ENCODE measurements at places on chromosomes 1 and 21.

DNA sequence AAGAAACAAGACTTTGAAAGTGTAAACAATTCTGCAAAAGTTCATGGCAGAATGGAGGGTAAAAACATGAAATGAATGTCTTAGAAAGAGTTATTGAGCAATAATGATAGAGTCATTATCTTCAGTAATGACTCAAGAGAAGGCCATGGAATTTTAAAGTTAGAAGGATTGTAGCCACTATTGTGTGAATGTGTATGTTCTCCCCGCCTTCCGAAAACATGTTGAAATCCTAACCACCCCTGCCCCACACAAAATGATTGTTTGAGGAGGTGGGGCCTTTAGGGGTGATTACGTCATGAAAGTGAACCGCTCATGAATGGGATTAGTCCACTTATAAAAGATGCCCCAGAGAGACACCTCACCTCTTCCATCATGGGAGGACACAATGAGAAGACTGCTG is 93.8 kb upstream of the CCDC190 start:
- DNase-seq, result no peak

DNA sequence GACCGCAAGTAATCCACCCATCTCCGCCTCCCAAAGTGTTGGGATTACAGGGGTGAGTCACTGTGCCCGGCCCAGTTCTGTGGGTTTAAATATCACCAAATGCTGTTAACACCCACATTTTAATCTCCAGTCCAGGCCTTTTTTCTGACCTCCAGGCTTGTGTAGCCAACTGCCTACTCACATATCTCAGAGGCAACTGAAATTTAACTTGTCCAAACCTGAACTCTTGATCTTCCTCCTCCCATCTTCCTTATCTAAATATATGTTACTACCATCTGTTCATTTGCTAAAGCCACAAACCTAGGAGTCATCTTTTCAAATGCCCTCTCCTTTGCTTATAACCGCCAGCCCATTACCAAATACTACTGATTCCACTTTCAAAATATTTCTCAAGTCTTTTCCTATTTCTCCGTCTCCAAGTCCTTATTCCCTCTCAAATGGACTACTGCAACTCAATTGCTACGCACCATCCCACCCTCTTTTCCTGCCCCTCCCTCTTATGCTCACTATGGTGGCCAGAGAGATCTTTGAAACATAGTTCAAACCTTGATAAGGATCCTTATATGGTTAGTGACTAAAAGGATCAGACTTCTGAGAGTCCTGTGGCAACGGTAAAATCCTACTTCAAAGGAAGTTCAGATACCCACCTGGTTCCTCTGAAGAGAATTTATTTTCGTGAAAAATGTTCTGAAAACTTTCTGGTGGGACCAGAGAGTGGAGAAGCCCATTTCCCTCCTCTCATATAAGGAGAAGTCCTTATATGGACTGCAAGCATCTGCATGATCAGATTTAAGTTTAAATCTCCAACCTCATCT is 78.5 kb upstream of the CDC42BPA start:
- no peak for DNase-seq

DNA sequence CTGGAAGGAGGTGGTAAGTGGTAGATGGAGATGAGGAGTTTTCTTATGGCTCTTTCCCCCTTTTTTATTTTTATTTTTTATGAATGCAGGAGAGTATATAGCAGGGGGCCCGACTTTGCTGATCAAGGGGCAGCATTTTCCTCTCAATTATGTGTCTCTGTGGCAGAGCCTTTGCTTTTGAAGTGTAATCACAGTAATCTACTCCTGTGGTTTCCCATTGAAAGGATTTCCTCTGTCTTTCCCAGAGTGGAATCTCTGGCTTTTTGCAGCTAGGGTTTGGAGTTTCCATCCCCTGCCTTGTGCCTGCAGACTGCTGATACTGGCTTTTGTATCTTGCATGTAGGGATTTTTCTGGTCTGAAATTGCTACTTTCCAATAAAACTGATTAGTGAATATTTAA is 29.1 kb downstream of the ARID1A start:
- DNase-seq, result no peak

- no peak for DNase-seq
These were observed 21.3 kb upstream of the FCRL2 start for GRCh38 chr1:157798211-157798610.

DNA sequence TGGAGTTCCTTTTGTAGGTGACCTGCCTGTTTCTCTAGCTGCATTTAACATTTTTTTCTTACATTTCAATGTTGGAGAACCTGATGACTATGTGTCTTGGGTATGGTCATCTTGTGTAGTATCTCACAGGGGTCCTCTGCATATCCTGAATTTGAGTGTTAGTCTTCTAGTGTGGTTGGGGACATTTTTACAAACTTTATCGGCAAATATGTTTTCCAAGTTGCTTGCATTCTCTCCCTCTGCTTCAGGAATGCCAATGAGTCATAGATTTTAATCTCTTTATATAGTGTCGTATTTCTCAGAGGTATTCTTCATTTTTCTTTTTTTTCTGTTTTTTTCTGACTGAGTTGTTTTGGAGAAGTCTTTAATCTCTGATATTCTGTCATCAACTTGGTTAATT is 684.0 kb downstream of the NCAM2 start:
- DNase-seq, result no peak

DNA sequence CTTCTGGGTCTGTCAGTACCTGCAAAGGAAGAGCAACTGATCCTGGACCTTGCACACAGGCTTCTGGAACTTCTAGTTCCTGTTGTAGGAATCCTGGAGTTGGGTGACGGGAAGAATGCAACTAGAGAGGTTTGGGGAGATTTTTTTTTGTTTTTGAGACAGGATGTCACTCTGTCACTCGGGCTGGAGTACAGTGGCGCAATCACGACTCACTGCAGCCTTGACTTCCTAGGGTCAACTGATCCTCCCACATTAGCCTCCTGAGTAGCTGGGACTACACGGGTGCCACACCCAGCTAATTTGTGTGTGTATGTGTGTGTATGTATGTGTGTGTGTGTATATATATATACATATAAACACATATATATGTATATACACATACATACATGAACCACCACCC is 18.8 kb downstream of the ENTREP3 start:
- DNase-seq, result no peak

GRCh38 chr1:34618381-34618780 is 136.5 kb upstream of the GJB5 start:
- no peak for DNase-seq

DNA sequence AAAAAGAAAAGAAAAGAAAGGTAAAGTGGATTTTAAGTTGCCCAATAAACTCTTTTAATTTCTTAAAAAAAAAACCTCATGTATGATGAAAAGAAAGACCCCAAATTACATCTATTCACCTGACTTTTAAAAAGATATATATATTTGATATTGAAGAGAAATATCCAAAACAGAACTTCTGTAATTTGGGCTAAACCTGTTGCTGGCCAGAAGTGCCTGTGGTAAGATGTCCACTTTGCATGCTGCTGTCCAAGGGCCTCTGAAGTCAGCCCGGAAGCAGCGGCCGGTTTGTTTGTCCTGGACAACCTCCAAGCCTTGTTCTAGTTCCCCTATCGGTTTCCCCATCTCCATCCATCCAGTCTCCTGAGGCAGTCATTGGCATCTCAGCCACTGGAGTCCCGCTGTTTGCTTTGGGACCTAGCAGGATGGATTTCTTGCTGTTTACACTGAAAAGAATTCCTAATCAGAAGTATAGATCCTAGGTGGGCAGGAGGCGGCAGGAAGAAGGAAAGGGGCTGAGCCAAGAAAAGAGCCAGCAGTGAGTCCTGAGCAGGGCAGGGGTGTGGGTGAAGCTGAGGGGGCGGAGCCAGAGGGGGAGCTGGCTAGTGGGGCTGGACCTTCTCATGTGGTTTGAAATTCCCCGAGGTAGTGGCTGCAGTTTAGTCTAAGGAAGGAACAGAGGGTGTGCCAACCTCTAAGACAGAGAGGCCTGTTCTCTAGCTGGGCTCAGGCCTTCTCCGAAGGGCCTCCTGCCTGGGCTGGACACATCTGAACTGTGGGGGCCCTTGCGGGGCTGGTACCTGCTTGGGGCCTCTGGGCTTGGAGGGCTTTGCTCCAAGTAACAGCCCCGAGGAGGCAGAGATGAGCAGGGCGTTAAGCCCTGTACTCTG is 3.3 kb downstream of the NCMAP start:
- DNase-seq, result peak; percentile 27

DNA sequence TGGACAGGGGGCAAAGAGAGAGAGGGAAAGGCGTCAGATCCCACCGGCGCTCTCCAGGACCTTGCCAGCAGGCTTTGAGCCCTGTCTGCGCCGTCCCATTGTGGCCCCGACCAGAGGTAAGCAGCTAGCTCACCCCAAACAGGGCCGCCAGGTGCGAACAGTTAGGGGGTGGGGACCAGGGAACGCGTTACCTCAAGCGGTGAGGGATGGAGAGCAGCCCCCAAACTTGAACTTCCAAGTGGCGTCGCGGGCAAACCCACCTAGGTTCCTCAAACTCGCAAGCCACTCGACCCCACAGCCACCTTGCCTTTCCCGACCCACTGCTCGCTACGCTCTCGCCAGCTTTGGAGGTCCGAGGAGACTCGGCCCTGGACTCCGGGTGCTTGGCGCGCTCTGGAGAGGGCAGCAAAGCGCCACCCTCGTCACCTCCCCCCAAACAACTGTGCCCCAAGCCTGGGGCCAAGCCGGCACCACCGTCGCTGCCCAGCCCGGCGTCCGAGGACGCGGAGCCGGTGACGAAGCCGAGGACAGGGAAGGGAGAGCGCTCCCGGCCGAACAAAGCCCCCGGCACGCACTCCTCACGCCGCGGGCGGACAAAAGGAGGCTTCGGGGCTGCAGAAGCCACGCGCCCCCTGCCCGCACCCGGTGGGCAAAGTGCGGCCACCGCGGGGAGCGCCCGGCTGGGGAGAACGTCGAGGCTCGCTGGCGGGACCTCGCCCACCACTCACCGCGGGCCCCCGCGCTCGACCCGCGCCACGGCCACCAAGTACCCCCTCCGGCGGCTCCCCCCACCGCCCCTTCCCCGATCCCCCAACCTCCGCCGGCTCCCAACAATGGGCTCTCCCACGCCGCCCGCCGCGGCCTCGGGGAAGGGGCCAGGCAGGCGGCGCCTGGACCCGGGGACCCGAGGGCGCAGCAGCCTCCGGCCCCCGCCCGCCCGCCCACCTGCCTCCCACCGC is 976 bp downstream of the SSBP3 start:
- no peak for DNase-seq

DNA sequence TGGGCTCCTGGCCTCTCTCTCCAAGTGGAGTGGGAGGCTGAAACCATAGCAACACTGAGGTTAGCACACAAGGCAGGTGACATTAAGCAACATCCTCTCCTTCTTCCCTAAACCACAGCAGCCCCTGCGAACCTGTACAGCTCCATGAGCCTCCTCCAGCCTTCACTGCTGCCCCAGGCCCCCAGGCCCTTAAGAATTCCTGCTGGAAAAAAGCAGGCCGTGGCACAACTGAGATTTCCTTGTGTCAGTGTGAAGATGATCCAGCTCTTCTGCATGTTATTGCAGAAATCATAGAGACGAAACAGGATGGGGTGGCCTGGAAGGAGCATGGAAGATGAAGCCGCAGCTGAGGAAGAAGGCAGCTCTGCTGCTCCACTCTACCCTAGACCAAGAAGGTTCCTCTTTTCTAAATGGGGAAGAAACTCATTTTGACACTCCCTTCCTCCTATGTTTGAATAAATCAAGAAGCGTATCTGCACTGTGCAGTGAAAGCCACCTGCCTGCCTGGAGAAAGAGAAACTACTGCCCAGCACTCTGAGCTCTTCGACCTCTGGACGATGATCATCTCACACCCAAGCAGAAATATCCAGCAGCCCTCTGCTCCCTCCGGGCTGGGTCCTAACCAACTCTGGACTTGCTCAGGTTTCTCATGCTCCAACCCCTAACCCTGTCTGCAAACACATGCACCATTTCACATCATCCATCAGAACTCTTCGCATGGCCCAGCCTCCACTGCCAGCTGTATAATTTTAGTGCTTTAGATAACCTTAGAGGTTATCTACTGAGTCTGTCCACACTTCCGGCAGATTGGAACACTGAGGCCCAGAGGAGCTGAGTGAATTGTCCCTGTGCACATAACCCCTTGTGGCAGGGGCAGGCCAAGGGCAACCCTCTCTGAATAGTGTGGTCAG is 20.7 kb downstream of the SH3BP5L start:
- DNase-seq, result no peak

DNA sequence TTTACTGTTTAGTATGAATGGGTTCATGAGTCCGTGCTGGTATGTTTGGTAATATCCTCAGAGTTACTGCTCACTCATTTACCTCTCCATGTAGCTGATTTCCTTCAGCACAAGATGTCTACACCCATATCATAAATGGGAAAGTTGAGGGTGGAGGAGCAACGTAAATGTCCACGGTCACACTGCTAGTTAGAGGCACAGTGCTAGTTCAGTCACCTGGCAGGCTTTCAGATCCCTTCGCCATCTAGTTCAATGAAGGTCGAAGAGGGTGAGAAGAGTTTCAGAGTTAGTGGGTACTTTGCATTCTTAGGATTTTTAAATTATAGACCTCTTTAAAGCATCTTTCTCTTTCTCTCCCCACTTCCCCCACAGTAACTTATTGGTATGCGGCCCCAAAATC is 218.8 kb downstream of the ZP4 start:
- DNase-seq, result no peak

DNA sequence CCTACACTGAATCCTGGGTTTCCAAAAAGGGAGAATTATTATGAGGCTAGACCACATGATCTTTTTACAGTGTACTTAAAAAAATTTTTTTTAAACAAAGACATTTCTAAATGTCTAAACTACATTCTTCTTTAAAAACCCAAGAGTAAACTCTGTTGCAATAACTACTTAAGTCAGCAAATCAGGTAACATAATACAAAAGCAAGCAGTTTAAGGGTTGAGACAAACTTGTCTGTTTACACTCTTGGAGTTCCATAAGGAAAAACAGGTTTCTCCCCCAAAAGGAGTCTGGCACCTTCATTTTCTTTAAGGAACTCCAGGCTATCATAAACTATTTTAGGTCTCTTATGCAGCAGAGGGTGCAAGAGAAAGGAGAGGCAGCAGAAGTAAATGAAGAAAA is 12.5 kb upstream of the ANKRD45 start:
- DNase-seq, result no peak

DNA sequence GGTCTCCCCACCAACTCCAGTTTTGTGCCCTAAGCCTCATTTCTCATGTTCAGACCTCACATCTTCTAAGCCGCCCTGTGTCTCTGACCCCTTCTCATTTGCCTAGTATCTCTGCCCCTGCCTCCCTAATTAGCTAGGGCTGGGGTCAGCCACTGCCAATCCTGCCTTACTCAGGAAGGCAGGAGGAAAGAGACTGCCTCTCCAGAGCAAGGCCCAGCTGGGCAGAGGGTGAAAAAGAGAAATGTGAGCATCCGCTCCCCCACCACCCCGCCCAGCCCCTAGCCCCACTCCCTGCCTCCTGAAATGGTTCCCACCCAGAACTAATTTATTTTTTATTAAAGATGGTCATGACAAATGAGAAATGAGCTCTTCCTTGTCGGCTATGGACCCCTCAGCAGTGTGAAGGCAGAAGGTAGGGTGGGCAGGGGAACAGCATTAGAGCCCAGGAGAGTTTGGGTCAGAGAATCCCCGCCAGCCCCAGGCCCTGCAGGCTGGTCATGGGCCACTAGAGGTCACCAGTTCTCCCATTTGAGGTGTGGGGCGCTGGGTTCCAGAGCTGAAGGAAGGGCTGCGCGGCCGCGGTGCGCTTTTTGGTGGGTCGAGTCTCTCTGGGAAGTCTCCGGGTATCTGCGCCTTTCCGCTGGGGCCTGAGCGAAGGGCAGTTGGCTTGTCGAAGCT is 11.5 kb downstream of the ADAMTSL4 start:
- peak; percentile 89 for DNase-seq

GRCh38 chr1:25573961-25574360 is 30.6 kb downstream of the LDLRAP1 start:
- no peak for DNase-seq

Measured in NCI-H510A (cell line).